GDM1 (cell line): ENCODE measurements at places on chromosomes 6 and 20.
A peak's percentile ranks its signal among the peaks of the same experiment; 100 is the strongest.

- DNase-seq = no peak
These were observed 77.8 kb downstream of the PLCB4 start for GRCh38 chr20:9146649-9147048.

DNA sequence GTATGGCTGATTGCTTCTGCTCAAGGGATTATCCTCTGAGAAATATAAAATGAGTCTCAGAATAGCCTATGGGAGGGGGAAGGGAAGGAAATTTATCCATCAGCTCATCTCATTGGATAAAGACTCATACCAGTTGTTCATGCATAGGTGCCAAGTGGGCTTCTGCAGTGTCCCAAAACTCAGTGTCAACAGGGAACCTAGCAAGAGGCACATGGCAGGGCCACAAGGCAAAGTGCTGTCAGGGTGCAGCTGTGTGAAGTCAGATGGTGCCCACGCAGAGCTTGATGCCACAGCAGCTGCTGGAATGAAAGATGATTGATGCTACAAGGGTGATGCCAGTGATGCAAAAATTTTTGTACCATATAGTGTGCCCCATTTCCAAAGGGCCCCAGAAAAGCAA lies 3.2 kb upstream of the CHD6 start:
- no peak for DNase-seq

DNA sequence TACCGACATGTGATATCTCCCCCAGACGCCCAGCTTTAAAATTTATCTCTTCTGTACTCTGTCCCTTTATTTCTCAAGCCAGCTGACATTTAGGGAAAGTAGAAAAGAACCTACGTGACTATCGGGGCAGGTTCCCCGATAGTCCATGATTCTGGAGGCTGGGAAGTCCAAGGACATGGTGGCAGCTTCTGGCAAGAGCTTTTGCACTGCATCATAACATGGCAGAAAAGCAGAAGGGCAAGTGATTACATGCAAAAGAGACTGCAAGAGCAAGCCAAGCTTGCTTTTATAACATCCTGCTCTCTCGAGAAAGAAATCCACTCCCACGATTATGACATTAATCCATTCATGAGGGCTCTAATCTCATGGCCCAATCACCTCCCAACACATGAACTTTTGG lies 113.2 kb downstream of the CD164 start:
- DNase-seq = no peak

DNA sequence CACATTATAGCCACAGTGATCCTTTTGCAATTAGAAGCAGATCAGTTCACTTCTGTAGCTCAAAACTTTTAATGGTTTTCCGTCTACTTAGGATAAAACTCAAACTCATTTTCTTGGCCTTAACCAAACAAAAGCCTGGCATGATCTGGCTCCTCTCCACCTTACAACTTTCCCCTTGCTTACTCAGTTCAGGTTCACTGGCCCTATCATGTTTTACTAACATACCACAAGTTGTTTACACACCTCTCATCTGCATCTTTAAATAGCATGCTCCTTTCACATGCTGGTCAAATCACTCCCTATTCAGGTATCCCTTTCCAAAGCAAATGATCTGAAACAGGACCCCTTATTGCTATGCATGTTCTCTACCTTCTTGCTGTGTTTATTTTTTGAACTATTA lies 191.4 kb upstream of the FAM83B start:
- no peak for DNase-seq

GRCh38 chr6:33298773-33299236 lies at the start of gene RGL2:
Gene RGL2, minus strand, starts transcription at chr6:33298942. Its CDS starts 332 bp downstream, at chr6:33298610.
- peak; percentile 77 for DNase-seq

DNA sequence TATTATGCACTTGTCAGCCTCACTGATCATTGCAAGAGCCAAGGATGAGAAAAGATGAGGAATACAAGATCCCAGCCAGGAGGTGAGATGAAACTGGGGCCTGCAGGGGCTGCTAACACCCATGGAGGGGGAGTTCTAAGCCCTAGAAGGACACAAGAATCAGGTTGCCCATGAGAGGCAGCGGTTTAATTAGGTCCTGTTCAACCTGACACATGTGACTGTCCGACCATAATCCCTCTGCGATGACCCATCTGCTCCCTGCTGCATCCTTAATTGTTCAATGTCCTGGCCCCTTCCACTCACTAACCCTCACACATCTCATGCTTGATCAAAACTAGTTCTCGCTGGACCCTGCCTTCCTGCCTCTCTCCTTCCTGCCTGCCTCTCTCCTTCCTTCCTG lies 52.2 kb upstream of the NNAT start:
- no peak for DNase-seq

DNA sequence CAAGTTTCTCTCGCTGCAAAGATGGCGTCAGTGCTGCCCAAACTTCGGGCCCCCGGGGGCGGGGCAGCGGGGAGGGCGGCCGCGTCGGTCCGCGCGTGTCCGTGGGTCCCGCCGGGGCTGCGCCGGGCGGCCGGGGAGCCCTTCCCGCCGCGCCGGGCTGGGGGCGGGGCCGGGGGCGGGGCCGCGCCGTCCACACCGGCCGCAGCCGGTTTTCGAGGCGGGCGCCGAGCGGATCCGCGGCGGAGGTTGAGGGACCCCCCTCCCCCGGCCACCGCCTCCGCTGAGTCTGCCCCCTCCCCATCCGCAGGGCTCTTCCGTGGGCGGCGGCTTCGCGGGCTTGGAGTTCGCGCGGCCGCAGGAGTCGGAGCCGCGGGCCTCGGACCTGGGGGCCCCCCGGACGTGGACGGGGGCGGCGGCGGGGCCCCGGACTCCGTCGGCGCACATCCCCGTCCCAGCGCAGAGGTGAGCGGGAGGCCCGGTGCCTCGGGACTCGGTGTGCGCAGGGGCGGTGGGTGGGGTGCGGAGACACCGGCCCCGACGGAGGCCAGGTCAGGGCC lies 572 bp downstream of the SLC2A4RG start:
- DNase-seq = peak; percentile 45

DNA sequence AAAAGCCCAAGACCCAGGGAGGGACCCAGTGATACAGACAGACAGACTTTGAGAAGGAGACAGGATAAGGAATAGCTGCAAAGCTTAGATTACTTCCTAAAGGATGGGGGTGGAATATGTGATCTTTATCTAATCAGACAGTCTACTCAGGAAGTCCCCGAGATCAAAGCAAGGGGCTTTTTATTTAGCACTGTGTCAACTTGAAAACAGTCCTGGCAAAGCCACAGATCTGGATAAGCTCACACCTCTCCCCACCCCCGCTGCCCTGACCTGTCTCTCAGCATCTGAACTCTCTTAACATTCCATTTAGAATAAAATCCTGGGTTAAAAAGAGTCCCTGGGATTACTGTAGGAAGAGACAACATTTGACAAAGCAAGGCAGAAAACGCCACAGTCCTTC lies 101.5 kb downstream of the ISM1 start:
- DNase-seq = no peak

DNA sequence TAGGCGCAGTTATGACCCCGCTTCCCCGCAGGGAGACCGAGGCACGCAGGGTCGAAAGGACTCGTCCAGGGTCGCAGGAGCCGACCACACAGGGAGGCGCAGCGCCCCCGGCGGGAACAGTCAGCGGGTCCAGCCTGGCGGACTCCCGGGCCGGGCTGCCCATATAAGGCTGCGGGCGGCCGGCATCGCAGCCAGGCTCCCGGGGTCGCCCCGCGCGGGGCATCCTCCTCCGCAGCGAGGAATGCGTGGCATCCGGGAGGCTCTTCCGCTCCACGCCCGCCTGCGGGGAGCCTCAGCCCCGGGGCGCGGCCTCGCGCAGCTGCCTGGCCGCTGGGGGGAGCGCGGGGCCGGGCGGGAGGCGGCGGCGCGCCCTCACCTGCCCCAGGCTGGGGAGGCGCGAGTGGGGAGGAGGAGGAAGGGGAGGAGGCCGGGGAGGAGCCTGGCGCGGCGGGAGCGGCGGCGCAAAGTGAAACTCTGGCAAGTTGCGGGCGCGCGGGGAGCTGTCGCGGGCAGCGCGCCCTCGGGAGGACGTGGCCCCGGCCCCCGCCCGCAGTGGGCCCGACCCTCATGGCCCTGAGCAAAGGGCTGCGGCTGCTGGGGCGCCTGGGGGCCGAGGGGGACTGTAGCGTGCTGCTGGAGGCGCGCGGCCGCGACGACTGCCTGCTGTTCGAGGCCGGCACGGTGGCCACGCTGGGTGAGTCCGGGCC lies at the start of gene SYNJ2:
Gene SYNJ2, plus strand, starts transcription at position 469 of the 707 bp plus-strand sequence. Its CDS starts 99 bp downstream, at position 568.
- DNase-seq = peak; percentile 76

DNA sequence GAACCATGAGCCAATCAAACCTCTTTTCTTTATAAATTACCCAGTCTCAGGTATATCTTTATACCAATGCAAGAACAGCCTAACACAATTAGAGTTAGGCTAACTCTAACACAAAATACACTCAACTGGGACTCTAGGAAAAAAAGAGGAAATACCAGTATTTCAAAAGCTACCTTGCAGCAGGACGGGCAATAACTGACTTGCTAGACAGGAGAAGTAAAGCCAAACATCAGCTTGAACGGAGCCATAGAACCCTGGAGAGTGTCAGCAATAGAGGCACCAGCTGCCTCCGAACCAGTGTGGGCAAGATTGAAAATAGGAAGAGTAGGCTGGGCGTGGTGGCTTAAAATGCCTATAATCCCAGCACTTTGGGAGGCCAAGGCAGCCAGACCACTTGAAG lies 162.0 kb upstream of the SOX4 start:
- DNase-seq = no peak

GRCh38 chr20:35021063-35021462 lies 65.4 kb downstream of the MYH7B start:
- DNase-seq = no peak

GRCh38 chr20:35369804-35370203 lies 42.0 kb downstream of the UQCC1 start:
- DNase-seq = no peak
